ENCODE measurements at places on chromosomes 6 and 20.

DNA sequence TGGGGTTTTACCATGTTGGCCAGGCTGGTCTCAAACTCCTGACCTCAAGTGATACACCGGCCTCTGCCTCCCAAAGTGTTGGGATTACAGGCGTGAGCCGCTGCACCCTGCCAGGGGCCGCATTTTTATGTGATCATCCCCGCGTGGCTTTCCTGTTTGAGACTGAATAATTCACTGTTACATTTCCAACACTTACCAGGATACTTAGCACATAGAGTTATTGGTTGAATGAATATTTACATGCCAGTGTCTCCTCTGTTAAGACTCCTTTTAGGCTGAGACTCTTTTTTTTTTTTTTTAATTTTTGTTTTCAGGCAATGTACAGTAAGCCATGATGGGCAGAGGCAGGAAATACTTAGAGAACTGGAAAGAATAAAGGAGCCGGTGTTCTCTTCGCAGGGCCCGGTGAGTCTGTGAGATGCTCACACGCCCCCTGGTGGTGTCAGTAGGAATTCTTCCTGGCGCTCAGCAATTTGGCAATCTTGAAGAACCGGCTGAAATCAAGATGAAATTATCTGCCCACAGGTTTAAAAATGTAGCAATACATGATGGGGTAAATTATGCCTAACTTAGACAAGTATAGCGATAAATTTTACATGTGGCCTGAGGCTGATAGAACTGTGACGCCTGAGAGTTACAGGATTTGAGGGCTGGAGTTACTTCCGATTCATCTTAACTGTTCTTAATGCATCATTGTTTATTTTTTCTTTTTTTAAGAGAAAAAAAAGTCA lies 7.6 kb upstream of the RNF114 start:
- DNase-seq = peak; percentile 84

DNA sequence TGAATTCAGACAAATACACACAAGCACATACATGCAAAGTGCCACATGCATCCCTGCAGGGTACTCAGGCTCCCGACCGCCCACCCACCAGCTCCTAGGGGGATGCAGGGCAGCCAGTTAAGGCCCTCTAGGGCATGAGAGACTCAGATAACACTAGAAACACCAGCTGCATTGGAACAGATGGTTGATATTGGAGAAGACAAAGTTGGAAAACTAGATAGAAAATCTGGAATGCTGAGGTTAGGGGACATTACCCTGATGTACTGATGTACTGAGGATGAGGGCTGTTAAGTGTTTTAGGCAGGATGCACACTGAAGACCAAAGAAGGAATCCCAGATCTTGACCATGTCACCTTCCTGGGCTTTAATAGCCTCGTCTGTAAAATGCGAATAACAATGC lies 134.6 kb upstream of the ECI2 start:
- DNase-seq = no peak

- no peak for DNase-seq
Observed at GRCh38 chr6:134394905-134395304, 77.0 kb upstream of the SGK1 start.

DNA sequence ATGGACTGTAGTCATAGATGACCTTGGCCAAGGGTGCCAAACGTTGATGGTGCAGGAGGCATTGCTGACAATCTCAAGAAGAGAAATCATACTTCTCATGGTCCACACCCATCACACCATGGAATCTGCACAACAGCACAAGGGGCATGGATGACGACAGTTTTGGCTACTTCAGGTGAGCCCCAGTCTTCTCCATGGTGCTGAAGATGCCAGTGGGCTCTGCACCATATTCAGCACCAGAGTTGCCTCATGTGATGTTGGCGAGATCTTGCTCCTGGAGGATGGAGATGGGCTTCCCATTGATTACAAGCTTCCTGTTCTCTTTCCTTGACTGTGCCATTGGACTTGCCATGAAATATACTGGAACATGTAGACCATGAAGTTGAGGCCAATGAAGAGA lies 188.9 kb downstream of the NRN1 start:
- no peak for DNase-seq

- peak; percentile 48 for DNase-seq
Observed at GRCh38 chr20:44642203-44643153, 9.0 kb downstream of the ADA start.

DNA sequence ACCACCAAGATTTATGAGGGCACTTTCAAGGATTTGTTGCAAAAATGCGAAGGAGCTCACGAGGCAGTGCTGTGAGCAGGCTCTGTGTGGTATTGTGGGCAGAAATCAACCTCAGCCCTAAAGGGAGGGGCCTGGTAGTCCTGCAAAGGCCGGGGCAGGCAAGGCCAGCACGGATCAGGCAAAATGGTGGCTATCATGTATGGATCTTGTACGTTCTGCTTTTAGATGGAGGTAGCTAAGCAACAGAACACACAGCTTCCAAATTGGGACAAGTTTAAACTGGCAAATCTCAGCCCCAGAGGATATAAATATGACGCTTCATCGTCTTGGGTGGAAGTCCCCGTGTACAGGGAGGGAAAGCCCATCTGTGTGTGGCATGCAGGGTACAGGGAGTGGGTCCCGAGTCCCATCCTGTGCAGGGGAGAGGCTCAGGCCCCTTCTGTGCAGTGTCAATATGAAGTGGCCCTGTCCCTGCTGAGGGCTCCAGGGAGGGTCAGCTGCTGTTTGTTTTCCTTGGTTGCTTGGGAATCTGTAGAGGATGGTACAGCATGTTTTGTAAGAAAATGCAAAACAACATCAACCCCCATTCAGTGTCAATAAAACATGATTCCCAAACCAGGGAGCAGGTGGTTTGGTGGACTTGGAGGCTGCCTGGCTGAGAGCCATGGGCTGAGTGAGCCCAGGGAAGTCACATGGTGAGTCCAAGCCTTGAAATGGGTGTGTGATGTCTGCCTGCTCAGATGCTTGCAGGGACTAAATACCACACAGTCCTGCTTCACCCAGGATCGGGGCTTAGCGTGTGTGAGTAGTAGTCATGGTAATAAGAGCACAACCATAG lies 113.0 kb downstream of the SYCP2 start:
- no peak for DNase-seq

DNA sequence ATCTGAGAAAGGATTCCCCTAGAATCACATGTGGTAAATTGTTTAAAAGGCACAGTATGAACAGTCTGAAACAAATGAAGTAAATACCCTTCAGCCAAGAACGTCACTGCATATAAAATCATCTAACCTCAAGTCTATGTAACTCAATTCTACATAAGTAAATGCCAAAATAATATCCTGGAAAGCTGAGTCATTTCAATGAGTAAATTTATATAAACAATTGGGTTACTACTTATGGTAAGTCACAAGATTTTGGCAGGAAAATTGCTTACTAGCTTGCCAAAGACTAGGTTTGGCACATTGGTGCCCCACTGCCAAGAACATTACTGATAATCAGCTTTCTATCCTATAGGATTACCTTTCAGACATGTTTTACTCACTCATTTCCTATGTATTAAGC lies 8.4 kb downstream of the GMDS start:
- no peak for DNase-seq

DNA sequence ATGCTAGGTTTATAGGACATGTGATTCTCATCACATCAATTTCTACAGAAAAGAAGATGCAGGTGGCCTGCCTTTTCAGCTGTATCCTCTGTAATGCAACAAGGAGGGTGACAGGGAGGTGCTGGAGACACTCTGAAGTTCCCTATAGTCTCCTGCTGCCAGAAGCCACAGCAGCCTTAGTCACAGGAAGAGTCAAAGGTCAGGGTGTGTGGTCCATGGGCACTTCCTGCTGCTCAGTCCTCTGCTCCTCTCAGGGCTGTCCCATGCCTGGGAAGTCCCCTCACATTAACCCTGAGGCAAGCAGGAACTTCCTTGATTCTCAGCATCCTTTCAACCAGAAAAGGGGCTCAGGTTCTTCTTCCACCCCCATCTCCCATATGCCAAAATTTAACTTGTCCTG lies 144.8 kb upstream of the FOXA2 start:
- DNase-seq = no peak

DNA sequence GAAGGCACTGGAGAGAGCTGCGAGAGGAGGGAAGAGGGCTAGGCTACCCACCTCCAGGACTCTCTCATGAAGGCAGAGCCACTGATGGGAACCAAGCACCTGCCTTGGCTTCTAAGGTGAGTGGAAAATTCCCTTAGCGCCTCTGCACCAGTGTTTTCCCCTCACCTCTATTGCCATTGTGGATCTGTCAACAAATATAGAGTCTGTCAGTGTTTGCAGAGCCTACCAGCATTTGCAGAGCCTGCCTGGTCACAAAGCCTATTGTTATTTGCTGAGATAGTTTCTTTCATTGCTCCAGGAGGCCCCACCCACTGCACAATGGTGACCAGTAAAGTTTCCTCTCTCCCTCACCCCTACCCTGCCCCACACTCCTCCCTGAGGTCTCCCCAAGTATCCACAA lies 141.9 kb downstream of the MRPL14 start:
- DNase-seq = no peak

DNA sequence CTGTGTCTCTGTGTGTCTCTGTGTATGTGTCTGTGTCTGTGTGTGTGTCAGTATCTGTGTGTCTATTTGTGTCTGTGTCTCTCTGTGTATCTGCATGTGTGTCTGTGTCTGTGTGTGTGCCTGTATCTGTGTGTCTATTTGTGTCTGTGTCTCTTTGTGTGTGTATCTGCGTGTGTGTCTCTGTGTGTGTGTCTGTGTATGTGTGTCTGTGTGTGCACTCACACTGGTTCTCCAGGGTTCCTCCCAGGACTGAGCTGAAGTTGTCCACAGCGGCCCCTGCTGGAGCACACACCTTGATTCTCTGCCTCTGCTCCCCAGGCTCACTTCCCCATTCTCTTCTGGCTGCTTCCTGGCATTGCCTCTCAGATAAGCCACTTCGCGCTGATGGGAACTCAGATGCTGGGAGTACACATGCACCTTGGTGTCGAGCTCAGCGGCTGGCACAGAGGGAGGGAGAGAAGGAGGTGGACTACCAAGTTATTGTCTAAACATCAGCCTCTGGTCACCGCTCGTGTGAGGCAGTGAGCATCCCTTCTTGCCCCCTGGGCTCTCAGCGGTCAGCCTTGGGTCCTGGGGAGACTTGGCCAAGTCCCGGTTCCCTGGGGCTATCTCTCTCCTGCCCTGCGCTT lies 104.9 kb upstream of the NXT1 start:
- DNase-seq = peak; percentile 32

- DNase-seq = no peak
Observed at GRCh38 chr20:2416541-2417212, 36.0 kb downstream of the TGM6 start.

GRCh38 chr6:30752157-30752927 lies 8.0 kb upstream of the IER3 start:
- no peak for DNase-seq

DNA sequence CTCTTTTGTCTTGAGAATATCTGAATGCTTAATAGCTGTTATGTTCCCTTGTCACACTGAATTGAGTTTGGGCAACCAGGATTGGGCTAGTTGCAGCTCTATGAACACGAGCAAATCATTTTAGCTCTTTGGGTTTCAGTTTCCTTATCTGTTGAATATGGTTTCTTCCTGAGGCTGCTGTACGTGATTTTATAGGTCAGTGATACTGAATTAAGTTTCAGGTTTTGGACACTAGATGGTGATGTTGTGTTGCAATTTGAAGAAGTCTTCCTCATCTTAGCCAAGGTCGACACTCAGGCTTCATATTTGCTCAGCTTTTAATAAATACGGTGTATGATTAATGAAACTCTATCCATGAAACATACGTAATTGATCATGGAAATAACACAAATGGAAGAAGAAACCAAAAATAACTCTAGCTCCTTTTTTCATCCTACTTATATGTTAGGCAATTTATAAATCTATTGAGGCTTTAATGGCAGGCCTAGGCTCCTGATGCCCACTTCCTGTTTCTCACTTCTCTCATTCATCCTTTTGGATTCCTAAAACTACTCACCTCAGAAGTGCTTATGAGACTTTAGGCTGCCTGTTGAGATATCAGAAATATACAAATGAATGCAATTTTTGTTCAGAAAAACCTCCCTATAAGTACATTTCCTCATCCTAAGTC lies 354.1 kb upstream of the MAP3K7 start:
- DNase-seq = no peak

GRCh38 chr6:69866351-69866769 lies at the start of gene COL19A1:
COL19A1 (plus strand) TSS chr6:69866556; CDS start chr6:69879568, 13,012 bp downstream.
- peak; percentile 63 for DNase-seq

GRCh38 chr6:42751055-42751454 lies 5.2 kb upstream of the TBCC start:
- no peak for DNase-seq

- DNase-seq = no peak
Observed at GRCh38 chr20:62197311-62197710, 14.5 kb downstream of the MTG2 start.

GRCh38 chr6:131910956-131911355 lies 40.2 kb downstream of the CCN2 start:
- no peak for DNase-seq

- no peak for DNase-seq
Observed at GRCh38 chr20:16063881-16064280, 509.4 kb downstream of the KIF16B start.

GRCh38 chr20:5660346-5660745 lies 89.9 kb upstream of the SHLD1 start:
- no peak for DNase-seq

DNA sequence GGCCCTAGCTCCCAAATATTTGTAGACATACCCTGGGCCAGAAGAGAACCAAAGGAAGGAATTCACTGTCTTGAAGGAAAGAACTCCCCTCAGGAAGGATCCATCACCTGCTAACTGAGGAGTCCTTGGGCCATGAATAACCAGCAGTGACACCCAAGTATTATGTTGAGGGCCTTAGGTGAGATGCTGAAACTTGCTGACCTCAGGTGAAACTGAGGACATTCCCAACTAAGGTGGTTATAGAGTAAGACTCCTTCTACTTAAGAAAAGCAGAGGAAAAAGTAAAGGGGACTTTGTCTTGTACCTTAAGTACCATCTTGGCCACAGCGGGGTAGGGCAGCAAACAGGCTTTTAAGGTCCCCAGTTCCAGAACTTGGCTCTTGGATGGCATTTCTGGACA lies 491.7 kb downstream of the C6orf118 start:
- no peak for DNase-seq

DNA sequence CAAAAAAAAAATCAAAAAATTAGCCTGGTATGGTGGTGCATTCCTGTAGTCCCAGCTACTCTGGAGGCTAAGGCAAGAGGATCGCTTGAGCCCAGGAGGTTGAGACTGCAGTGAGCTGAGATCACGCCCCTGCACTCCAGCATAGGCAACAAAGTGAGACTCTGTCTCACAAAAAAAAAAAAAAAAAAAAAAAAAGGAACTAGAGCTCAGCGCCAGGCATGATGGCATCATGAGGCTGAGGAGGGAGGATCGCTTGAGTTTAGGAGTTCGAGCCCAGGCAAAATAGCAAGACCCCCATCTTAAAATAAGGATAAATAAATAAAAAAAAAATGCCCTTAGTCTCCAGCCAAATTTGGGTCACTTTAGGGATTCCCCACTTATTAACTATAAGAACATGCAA lies 40.4 kb upstream of the PIM1 start:
- DNase-seq = no peak

All from activated T-cell treated with anti-CD3 and anti-CD28 coated beads, Interleukin-2, amount 50 U/mL, for 24 hours (primary cell).